ENCODE measurements at places on chromosomes 16 and 17.

DNA sequence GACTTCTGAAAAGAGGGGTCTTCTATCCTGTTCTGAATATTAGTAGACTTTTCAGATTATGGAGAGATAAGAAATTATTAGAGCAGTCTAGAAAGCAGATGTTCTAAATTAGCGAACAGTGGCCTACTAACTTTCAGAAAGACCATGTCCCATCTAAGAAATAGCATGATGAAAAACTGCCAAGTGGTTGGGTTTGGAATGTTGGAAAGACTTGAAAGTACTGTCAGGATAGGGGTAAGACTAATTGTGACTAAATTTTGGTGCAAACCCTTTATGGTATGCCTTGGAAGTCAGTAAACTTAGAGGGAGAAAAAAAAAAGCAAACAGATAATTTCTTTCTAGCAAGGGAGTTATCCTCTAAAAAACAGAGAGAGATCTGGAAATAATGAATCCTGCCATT is 41.1 kb downstream of the TANGO6 start:
- DNase-seq = no peak

GRCh38 chr17:5591966-5592365 is 7.7 kb upstream of the NLRP1 start:
- no peak for DNase-seq

GRCh38 chr16:87414251-87414680 is 22.1 kb downstream of the MAP1LC3B start:
- DNase-seq = no peak

- no peak for DNase-seq
Measured at GRCh38 chr16:55824473-55825000, 8.4 kb downstream of the CES1 start.

- DNase-seq = no peak
Measured at GRCh38 chr17:46917516-46917915, 5.4 kb upstream of the GOSR2 start.

GRCh38 chr17:61444075-61444474 is 8.1 kb upstream of the TBX4 start:
- DNase-seq = no peak

DNA sequence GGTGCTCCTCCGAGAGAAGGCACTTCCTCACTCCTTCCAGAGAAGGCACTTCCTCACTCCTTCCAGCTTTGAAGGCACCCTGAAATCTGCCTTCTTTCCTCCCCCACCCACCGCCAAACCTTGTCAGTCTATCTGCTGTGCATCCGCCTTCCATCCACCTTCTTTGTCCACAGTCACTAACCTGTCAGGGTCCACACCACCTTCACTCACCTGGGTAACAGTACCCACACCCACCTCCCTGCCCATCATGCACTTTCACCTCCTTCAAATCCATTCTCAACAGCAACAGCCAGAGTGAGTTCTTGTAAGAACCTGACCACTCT is 5.2 kb downstream of the CCDC102A start:
- DNase-seq = no peak

- DNase-seq = no peak
Measured at GRCh38 chr16:47247690-47248089, 103.9 kb upstream of the NETO2 start.

DNA sequence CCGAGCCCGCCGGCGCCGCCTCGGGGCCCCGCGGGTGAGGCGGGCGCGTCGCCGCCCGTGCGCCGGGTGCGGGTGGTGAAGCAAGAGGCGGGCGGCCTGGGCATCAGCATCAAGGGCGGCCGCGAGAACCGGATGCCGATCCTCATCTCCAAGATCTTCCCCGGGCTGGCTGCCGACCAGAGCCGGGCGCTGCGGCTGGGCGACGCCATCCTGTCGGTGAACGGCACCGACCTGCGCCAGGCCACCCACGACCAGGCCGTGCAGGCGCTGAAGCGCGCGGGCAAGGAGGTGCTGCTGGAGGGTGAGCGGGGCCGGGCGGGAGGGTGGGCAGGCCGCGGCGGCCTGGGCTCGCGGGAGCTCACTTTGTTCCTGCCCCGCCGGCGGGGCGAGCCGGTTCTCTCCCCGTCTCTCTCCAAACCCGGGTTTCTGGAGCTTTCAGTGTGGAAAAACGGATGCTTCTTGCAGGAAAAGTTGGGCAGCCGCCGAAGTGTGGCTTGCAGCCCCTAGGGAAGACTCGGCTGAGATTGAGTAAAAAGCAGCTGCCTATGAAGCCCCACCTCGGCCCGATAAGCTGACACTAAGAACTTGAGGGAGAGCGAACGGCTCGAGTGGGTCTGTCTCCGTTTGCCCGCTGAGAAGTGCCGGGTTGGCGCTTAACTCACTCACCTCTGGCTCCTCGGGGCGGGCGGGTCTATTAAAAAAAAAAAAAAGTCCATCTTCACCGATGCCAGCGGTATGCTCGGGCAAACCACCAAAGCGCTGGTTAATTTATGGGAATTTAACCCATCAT is 677 bp downstream of the SNTB2 start:
- peak; percentile 32 for DNase-seq

DNA sequence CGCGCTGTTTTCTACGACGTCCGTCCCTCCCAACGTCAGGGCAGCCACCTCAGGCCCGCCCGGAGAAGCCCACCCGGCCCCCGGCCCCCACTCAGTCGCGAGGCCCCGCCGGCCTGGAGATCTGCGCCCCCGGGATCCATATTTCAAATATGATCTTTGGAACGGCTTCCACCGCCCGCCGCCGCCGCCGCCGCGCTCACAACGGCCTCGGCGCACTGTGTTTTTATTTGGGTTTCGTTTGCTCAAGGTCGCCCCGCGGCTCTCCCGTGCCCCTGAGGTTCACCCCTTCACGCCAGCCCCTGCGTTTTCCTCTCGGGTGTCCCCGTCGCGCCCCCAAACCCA is 4.2 kb upstream of the CBX4 start:
- peak; percentile 11 for DNase-seq

- no peak for DNase-seq
Measured at GRCh38 chr17:64547319-64547718, 40.5 kb downstream of the CEP95 start.

DNA sequence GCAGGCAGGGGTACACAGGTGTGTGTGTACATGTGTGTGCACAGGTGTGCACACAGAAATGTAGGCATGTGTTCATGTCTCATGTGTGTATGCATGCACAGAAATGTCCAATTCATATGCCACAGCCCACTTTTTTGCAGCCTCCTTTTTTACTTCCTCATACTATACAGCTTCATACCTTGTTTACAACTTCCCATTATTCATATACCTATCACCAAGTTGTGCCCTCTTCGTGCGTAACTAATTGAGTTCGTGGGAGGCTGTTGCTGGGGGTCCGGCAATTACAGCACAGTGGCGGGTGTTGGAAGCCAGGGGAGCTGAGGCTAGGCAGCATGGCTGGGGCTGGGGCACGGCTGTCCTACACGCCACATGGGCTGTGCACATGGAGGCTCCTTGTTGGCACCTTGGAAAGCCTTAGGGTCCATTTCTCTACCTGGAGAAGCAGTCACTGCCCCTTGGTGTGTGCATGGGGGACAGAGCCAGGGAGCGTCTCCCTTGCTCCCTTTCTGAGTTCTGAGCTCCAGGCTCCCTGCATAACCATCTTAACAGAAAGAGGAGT is 266.7 kb downstream of the ENGASE start:
- DNase-seq = no peak

- DNase-seq = no peak
Measured at GRCh38 chr17:82726427-82726826, 9.0 kb upstream of the FN3K start.

DNA sequence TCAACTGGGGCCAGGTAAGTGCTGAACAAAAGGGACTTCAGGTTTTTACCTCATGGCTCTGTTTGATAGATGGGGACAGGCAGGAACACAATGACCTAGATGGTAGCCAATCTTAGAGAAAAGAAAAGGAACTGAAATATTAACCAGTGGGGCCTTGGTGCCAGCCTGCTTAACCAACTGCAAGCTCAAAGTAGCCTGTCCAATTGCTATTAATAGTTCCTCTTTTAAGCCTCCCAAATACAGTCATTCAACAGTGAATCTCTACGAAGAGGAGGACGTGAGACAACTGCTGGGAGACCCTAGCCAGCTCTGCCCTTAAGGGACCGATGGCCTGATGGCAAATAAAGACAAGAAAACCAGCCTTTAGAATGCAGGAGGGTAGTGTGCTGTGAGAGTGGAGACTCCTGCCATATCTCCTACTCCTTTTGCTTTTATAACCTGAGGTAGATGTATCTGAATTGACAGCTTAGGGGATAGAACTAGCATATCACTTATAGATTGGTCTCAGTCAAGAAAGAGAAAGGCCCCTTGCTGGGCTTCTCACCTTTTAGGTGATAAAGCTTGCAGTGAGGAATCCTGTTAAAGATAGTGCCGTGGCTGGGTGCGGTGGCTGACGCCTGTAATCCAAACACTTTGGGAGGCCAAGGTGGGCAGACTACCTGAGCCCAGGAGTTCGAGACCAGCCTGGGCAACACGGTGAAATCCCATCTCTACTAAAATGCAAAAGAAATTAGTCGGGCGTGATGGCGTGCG is 28.3 kb downstream of the ARSG start:
- DNase-seq = no peak

- DNase-seq = no peak
Measured at GRCh38 chr17:27666831-27667560, 36.0 kb downstream of the LGALS9 start.

All from T-helper 9 cell (primary cell).